Activated CD8-positive, alpha-beta memory T cell treated with anti-CD3 and anti-CD28 coated beads for 48 hours (primary cell): ENCODE measurements at places on chromosomes 4 and X.

DNA sequence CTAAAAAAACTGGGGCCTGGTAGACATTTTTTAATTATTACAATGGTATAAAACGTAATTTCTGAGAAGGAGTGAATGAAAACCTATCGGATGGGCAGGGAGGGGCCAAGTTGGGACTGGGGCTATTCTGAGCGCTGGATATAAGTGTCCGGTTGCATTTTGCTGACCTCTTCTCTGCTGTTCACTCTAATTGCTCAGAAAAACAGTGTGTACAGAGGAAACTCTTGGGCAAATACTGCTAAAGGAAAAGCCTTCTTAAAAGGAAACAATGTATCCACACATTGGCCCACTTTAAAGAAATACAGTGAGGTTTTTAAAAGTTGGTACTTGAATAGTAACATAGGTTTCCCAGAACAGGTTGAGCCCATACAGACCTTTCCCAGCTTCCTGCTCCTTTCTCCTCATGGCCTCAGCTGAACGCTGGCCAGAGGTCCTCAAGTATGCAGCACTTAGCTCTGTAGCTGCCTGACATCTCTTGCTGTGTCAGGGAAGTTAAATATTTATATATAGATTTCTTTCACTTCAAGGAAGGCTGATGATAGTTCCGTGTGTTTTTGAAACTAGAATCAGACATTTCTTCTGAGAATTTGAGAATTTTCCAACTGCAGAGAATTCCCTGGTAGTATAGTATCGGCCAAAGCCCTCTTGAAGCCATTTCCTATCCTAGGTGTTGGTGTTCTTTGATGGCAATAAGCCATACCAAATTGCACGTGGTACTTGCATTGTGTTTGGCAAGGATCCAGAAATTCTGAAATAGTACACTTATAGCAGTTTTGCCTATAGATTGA is 97.1 kb upstream of the SLC4A4 start:
- DNase-seq: no peak

- DNase-seq: no peak
Observed at GRCh38 chr4:53195815-53196661, 169.8 kb downstream of the SCFD2 start.

- DNase-seq: peak; percentile 23
Observed at GRCh38 chr4:10461091-10461849, 4.0 kb upstream of the ZNF518B start.

- no peak for DNase-seq
Observed at GRCh38 chrX:71621603-71622002, 3.3 kb upstream of the CXCR3 start.

- no peak for DNase-seq
Observed at GRCh38 chr4:38181286-38181685, 221.1 kb downstream of the PTTG2 start.

DNA sequence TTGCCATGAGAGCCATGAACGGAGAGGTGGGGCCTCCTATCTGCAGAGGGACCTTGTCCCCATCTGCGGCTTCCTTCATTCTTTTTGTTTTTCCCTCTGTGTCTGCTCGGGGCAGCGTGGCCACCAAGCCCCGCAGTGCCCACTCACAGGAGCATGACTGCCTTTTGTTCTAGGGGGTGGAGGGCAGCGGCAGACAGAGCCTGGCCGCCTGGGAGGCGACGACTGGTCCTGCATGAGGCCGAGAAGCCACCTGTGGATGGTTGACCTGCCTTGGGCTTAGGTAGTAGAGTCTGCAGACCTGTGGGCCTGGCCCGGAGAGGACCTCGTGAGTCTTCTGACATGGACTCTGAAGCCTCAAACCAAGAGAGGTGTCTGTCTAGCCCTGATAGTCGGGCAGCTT is 1.4 kb downstream of the RBM3 start:
- no peak for DNase-seq

GRCh38 chr4:138736362-138736761 is 279.2 kb upstream of the NOCT start:
- no peak for DNase-seq

DNA sequence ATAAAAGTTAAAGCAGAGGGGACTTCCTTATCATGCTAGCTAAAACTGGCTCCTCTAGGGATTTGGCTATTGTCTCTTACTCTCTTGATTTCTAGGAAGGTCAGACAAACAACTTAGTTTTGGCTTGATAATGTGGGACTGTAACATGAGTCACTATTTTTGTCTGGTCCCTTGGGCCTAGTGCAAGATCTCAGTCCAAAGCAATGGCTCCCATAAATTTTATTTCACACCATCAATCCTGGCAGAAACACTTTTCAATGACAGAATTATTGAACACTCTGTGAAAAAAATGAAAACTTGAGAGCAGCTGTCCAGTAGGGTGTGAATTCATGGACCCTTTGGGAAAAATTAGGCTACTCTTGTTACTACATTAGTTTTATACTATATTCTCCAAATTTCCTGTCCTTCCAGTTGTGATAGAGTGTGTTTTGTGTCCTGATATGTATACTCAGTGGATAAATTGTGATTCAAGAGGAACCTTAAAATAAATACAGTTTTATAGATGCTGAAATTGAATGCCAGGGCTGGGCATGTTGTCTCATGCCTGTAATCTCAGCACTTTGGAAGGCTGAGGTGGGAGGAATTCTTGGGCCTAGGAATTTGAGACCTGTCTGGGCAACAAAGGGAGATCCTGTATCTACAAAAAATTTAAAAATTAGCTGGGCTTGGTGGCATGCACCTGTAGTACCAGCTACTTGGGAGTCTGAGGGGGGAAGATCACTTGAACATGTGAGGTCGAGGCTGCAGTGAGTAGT is 10.8 kb upstream of the SNCA start:
- DNase-seq: no peak

- DNase-seq: no peak
Observed at GRCh38 chr4:156154978-156155377, 201.3 kb upstream of the CTSO start.

- DNase-seq: no peak
Observed at GRCh38 chrX:103741879-103742278, 31.2 kb downstream of the TMEM31 start.

GRCh38 chr4:109721033-109721432 is 8.8 kb downstream of the PLA2G12A start:
- no peak for DNase-seq

GRCh38 chr4:166293556-166293955 is 420.5 kb downstream of the TLL1 start:
- DNase-seq: no peak

DNA sequence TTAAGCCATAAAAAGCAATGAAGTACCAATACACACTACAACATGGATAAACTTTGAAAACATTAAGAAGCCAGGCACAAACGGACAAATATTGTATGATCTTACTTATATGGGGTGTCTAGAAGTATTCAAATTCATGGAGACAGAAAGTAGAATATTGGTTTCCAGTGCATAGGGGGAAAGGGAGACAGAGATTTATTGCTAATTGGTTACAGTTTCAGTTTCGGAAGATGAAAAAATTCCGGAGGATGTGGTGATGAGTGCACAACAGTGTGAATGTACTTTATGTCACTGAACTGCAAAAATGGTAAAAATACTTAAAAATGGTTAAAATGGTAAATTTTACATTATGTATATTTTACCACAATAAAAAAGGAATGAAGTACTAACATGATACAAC is 5.1 kb upstream of the PRDX4 start:
- DNase-seq: no peak

DNA sequence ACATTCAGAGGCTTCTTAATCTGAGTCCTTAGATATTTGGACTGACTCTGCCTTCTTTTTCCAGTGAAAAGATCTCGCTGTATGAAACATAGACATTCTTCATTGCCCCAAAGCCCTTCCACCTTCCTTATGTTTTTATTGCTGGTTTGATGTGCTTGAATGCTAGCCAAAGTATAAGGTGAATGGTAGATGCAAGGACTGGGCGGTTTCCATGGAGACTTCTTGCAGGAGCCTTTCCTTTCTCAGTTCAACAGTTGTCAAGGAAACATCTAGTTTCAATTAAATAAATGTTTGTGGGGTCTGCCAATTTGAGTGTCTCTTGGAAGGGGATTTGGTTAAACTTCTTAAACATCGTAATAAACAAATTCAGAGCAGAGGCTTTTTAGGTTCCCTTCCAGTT is 46.0 kb downstream of the REPS2 start:
- DNase-seq: no peak

GRCh38 chr4:1974840-1975239 is 33.9 kb downstream of the NELFA start:
- no peak for DNase-seq

DNA sequence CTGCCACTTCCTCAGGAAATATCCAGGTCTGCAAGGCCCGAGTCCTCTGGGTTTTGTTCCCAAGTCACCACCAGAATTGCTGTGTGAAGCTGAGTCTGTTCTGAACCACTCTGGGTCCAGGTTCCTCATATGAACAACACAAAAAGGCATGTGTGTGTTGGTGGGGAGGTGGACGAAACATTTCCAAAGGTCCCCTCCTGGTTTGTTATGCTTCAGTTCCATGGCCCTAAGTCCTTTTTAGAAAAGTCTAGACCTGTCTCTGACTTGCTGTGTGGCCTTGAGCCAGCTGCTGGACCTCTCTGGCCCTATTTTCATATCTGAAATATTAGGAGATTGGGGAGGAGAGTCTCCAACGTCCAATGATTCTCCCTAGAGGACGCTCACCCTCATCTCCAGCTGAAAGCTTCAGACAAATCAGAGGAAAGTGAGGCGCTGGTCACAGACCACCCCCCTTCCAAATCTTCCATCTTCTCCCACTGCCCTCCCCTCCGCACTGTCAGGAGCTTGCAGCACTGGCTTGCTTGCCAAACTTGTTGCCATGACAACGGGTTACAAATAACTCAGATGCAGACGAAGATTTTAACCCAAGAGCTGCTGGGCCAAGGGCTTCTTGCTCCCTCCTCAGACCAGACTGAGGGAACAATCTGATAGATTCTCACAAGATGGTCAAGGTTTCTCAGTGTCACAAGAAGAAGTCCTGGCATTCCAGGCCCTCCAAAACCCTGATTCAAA is 64.5 kb downstream of the SMC1A start:
- no peak for DNase-seq

GRCh38 chr4:128907981-128908380 is 98.5 kb downstream of the JADE1 start:
- DNase-seq: no peak

DNA sequence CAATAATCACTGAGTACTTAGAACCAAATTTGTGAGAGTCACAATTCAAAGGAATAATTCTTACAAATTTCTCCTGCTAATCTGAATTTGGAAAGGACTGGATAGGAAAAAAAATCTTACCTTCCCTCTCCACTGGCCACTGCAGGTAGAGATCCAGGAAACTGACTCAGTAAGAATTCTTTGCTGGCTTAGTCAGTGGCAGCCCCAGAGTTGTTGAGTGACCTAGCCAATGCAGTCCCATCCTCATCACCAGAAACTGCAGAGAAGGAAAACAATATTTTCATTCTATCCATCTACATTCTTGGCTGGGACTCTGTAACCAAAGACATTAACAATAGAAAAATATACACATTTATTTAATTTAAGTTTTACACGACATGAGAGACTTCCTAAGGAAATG is 572.0 kb downstream of the ADGRL3 start:
- no peak for DNase-seq

DNA sequence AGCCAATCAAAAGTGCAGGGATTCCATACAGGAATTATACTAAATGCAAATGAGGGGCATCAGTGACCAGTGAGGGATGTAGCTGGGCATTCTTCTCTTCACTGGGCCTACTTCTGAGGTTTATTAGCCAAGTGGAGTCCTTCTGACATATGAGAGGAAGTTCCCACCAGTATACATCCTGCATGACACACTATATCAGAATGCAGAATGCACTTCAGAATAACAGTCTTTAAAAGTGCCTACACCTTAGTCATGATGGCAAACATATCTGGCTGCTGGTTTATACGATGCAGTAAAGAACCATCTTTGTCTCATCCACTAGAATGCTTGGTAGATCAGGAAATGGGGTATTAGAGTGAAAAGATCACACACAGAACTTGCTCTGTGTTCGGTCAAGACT is 180.3 kb upstream of the PPARGC1A start:
- no peak for DNase-seq

GRCh38 chr4:79609817-79610216 is 201.8 kb upstream of the GK2 start:
- DNase-seq: no peak

GRCh38 chr4:173025131-173025530 is 143.5 kb upstream of the GALNT7 start:
- no peak for DNase-seq

DNA sequence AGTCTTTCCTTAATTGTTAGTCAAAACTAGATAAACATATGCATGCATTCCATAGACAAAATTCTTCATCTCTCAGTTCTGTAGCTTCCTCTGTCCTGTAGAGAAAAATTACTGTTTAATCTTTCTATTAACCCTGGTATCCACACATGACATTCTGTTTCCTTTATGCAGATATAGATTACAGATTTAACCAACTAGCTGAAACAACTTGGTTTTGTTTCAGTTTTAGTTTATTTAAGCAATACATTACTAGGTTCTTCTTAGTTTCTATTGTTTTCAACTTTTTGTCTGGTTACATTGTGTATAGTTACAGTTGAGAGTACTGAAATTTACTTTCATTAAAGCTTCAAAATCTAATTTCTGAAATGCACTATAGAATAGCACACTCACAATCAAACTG is 933.9 kb upstream of the EPHA5 start:
- no peak for DNase-seq

GRCh38 chr4:117293784-117294183 is 208.4 kb upstream of the TRAM1L1 start:
- DNase-seq: no peak

DNA sequence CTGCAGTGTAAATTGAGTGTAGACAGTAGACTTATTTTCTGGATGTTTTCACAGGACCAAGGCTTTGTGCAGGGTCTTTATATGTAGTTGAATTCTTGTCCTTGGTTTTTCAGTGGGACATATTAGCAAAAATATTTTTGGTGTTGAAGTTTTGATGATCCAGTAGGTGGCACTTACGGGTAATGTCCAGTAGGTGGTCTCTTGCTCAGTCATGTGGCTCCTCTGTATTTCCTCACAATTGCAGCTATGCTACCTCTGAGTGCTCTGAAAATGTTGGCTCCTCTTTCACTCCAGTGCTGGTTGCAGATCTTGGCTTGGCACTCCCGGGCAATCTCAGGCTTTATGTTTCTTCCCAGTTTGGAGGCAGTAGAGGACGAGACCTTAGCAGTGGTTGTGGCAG is 419.8 kb upstream of the AMOT start:
- DNase-seq: no peak
